ENCODE measurements at places on chromosomes 12 and 14.
A peak's percentile ranks its signal among the peaks of the same experiment; 100 is the strongest.

DNA sequence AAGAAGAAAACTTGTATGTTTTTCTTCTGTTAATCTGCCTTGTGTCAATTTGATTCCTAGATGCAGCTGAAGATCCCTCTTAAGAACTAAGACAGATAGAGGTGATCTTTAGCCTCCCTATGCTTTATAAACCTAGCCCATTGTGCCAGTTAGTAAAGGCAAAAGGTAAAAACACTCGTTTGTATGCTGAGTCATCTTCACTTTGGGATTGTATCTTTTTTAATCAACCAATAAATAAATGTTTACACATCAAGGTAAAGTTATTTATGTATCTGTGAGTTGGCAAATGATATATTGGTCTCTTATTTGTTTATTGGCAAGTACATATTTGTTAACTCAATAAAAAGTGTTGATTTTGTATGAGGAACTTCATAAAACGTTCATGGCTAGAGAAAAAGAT lies 165.9 kb upstream of the AMIGO2 start:
- no peak for DNase-seq

- DNase-seq, result no peak
Observed at GRCh38 chr12:116689979-116690744, 47.7 kb downstream of the SPRING1 start.

DNA sequence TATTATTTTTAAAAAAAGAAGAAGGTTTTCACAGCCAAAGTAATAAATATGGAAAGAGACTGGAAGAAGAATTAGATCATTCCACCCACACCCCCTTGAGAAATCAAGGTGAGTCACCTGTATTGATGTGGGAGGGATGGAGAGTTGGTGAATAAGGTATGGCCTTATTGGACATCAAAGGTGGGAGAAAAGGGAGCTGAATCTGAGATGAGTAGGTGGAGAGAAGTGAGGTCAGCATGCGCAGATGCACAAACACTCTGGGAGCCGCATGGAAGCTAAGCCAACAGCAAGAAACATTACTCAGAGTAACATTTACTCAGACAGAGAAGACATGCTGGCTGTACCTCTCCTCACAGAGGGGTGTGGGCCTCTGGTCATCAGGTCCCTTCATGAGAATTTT lies 113.1 kb upstream of the FOXG1 start:
- DNase-seq, result no peak

DNA sequence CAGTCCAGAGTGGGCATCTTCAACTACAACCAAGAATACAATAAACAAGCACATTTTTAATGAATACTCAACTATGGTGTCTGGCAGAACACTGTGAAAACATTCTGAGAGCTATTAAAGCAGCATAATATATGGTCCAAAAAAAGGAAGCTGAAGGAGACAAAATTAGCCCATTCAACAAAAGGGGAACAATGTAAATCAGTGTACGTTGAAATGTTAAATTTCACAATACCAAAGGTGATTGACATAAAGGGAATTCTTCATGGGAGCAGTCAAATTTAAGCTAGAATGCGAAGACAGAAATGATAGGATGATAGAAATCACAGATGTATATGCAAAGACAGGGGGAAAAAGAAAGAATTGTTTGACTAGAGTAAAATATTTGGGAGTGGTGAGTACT lies 41.3 kb upstream of the SYCP3 start:
- DNase-seq, result no peak

GRCh38 chr12:46470036-46470627 lies 97.6 kb upstream of the SLC38A2 start:
- peak; percentile 28 for DNase-seq

DNA sequence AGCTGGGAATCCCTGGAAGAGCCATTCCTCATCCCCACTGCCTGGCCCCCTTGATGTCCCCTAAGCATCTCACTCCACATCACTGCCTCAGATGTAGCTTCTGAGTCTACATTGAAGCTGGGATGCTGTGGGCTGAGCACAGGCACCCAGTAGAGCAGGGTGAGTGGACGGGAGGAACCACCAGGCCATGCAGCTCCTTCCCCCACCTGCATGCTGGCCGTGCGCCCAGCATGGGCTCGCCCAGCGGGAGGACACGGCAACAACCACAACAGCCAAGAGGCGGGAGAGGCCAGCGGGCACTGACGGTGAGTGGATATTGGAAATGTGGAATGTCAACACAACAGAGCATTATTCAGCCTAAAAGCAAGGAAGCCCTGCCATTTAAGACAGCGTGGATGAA lies 310.9 kb downstream of the ADGRD1 start:
- no peak for DNase-seq

GRCh38 chr12:6826125-6826733 lies 2.0 kb upstream of the P3H3 start:
- no peak for DNase-seq

- no peak for DNase-seq
Observed at GRCh38 chr14:93712838-93713724, 75.2 kb downstream of the PRIMA1 start.

GRCh38 chr14:105888151-105888550 lies 361.8 kb downstream of the TMEM121 start:
- DNase-seq, result no peak

- no peak for DNase-seq
Observed at GRCh38 chr14:20631880-20632389, 9.6 kb downstream of the OR6S1 start.

- DNase-seq, result no peak
Observed at GRCh38 chr14:85576848-85577542, 47.1 kb downstream of the FLRT2 start.

GRCh38 chr14:33941718-33942117 lies 9.2 kb downstream of the EGLN3 start:
- no peak for DNase-seq

- no peak for DNase-seq
Observed at GRCh38 chr12:68794653-68795251, 13.2 kb upstream of the MDM2 start.

DNA sequence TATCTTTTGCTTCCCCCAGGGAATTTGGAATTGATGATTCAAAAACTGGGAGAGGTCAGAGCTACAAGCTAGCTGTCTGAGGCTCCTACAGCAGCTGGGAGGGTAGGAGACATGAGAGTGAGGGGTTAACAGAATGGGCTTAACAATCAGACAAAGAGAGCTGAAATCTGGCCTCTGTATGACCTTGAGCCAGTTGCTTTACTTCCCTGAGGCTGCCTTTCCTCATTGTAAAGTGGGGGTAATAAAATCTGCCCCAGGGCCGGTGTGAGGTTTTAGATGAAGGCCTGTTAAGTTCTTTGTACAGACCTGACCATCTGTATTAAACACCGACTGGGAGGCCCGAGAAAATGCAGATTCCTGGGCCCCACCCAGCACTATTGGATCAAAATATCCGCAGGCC lies 164.3 kb upstream of the NOS1 start:
- DNase-seq, result no peak

- no peak for DNase-seq
Observed at GRCh38 chr14:25110106-25110505, 60.2 kb upstream of the STXBP6 start.

DNA sequence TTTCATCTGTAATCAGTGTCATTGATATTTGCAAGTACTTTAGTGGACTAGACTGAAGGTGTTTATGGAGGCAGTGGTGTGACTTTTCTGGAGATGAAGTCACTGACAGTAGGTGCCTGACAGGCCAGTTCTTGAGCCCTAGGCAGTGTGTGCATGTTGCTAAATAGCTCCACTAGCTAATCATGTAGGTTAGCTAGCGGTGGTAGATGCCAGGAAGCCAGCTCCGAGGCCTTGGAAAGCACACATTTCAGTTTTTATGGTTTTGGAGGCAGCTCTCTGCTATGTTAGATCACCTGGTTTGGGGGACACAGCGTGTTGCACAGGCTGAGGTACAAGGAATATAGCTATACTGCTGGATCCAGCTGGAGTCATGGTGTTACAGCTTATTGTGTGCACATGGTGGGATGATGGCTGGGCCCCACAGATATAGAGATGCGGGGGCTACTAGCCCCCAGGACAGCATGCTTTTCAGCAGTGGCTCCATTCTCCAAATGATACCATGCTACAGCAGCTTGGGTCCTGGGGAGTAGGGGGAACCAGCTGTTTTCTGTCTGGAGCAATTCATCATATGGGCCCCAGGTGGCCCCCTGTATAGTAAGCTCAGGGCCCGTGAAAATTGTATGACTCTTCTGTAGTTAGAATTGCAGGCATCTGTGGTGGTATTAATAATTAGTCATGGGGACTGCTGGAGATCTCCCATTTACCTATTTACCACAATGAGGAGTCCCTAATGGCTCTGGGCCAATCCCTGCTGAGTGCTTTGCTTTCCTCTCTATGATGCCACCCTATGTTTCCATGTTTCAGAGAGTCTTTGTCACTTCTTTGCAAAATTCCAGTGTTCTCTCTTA lies 367.2 kb upstream of the LMO3 start:
- DNase-seq, result no peak

DNA sequence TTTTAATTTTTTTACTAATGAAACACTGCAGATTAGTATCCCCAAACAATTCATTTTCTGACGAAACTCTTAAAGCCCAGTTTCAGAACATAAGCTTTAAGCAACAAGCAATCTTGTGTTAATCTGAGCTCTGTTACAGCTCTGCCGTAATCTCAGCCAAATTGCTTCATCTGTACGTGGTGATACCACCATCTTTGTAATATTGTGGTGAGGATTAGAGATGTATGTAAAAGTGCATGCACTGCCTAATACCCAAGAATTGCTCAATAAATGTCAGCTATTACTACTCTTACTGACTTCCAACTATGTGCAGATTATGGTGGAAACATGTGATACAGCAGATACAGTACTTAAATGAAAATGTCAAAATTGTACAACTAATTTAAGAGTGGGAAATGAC lies 1.8 kb downstream of the AKAP5 start:
- DNase-seq, result no peak

- DNase-seq, result no peak
Observed at GRCh38 chr12:32765906-32766305, 10.2 kb upstream of the YARS2 start.

- no peak for DNase-seq
Observed at GRCh38 chr14:70616646-70617045, 16.2 kb upstream of the MED6 start.

GRCh38 chr12:82660541-82661325 lies 26.0 kb upstream of the TMTC2 start:
- DNase-seq, result no peak

DNA sequence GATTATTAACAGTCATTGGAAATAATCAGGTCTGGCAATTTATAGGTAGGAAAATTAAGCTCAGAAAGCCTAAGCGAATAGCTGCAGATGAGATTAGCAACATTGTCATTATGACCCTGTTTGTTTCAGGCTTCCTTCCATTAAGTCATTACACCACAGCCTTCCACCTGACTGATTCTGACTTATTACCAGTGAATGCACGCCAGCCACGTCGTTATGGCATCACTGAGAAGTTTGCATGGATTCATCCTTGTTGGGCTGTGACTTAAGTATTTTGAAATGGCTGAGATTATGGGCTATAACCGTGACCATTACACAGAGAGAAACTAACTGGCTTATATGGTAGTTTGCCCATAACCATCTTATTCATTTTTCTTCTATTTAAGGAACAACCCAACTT lies 18.6 kb downstream of the RASSF8 start:
- DNase-seq, result no peak

GRCh38 chr14:59997449-59997848 lies 77.5 kb downstream of the LRRC9 start:
- no peak for DNase-seq

DNA sequence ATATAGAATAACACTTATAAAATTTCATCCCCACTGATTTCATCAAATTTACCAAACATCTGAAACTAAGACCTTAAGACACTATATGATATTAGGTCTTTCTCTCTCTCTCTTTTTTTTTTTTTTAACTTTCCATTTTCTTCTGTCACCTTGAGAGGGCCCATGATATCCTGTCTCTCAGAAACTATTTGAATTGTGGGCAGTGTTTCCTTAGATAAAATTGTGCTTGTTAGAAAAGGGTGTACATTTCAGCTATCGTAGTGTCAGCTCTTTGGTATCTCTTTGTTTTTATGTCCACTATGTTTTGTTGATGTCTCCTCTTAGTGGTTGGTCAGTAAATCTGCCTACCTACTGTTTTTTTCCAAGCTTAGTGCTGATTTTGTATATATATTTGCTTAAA lies 23.8 kb downstream of the DNM1L start:
- DNase-seq, result no peak

- DNase-seq, result no peak
Observed at GRCh38 chr12:20567413-20567812, 127.7 kb upstream of the SLCO1C1 start.

- no peak for DNase-seq
Observed at GRCh38 chr14:101475456-101476257, 85.6 kb upstream of the DIO3 start.

GRCh38 chr14:99282261-99283050 lies 10.5 kb upstream of the BCL11B start:
- no peak for DNase-seq

DNA sequence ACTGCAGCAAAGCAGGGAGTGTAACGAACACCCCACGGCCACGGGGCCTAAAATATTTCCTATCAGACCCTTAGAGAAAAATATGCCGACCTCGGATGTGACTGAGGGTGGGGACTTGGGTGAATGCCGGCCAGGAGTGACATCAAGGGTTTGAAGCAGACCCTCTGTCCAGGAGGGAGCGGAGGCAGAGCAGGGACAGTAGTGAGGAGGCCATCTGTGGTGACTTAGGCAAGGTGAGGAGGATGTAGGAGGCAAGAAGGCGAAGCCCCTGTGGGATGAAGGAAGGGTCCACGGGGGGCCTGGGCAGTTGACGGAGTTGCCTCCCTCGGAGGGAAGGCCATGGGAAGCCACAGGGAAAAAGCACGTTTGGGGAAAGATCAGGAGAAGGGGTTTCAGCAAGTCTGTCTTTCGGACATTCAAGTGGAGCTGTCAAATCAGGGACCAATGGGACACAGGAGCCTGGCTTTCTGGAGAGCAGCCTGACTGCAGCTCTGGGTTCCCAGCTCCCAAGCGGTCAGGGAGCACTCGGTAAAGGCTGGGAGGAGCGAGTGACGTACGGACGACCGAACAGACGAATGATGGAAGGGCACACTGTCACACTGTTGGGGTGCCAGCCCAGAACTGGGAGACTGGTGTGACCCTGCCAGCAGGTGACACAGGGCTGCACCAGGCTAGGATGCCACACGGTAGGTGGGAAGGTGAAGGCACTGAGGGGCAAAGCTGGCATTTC lies 74.3 kb downstream of the MOK start:
- DNase-seq, result no peak

GRCh38 chr12:128994856-128995255 lies 141.6 kb downstream of the GLT1D1 start:
- no peak for DNase-seq

- no peak for DNase-seq
Observed at GRCh38 chr12:2341871-2342270, 289.1 kb downstream of the CACNA1C start.
